ENCODE measurements at places on chromosomes 4 and X. TPM values are rescaled to one million over a fixed set of nuclear protein-coding genes. Genes with fewer than 3 reads are reported as not detected.

DNA sequence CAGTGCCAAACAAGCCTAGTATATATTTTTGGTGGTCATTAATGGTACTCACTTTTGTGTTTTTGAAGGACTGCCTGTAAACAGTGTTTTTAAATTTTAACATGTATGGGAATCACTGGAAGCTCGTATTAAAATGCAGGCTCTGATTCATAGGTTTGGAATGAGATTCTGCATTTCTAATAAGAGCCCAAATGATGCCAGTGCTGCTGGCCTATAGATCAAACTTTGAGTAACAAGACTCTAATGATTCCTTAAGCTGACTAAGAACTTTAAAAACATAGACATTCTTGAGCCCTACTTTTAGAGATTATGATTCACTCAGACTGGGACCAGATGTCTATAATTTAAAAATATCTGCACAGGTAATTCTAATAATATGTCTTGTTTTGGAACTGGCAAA, 823.2 kb upstream of the LCORL start:
- H3K27ac ChIP-seq: no peak overlapping the region
- no peak overlapping the region for H3K4me3 ChIP-seq
- no peak for DNase-seq
- no peaks in the 10 kb centered on the region for H3K36me3 ChIP-seq

DNA sequence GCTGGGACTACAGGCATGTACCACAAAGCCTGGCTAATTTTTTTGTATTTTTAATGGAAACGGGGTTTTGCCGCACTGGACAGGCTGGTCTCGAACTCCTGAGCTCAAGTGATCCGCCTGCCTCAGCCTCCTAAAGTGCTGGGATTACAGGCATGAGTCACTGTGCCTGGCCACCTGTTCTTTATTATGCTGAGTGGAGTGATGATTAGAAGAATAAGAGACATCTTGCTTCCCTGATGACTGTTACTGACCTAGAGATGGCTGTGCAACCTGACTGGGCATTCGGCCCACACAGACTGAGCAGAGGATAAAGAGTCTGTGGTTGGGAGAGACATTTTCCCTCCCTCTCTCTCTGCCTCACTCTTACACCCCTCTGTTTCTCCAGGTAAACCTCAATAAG, 56.7 kb downstream of the SPINK2 start:
- no peak overlapping the region for H3K27ac ChIP-seq
- no peaks in the 10 kb centered on the region for H3K4me1 ChIP-seq
- no peak overlapping the region for H3K4me3 ChIP-seq
- no peaks in the 10 kb centered on the region for H3K36me3 ChIP-seq
- no peaks in the 10 kb centered on the region for H3K27me3 ChIP-seq

The SATL1 gene
- total RNA-seq: not detected

The NXT2 gene
- total RNA-seq: 4.9 TPM

The FAT1 gene
- total RNA-seq: 91.6 TPM

The PTTG2 gene
- total RNA-seq: 0.94 TPM

The SASH3 gene
- total RNA-seq: 0.31 TPM

The IL1RAPL2 gene
- total RNA-seq: not detected
